ENCODE measurements at places on chromosomes 1 and 21.

DNA sequence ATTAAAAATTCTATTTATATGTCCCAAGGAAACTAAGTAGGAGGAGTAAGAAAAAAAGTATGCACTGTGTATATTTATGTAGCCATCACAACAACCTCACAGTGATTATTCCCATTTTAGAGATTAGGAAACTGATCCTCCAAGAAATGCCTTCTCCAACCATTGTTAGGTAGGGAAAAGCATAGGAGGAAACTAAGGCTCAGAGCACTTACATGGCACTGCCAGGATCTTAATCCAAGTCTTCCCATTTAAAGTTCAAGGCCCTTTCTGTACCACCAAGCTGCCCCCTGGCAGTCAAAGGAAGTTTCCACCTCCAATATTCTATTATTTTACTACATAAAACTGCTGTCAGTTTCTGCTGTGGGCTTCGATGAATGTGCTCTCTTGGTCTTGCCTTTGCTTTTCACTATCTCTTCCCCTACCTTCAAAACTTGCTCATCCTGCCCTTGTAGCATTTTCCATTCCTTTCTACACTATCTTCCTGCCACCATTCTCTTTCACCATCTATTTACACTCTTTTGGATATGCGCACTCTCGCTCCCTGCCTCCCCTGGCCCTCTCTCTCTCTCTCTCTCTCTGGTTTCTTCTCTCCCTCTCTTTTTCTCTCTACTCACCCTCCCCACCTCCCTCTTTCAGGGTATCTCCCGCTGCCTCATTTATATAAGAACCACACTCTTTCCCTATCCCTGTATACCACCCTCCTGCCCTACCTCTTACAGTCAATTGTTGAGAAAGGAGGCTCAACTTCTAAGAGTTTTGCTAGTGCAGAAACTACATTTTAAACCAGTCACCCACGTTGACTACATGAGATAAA lies 34.0 kb downstream of the PUM1 start:
- DNase-seq = no peak

DNA sequence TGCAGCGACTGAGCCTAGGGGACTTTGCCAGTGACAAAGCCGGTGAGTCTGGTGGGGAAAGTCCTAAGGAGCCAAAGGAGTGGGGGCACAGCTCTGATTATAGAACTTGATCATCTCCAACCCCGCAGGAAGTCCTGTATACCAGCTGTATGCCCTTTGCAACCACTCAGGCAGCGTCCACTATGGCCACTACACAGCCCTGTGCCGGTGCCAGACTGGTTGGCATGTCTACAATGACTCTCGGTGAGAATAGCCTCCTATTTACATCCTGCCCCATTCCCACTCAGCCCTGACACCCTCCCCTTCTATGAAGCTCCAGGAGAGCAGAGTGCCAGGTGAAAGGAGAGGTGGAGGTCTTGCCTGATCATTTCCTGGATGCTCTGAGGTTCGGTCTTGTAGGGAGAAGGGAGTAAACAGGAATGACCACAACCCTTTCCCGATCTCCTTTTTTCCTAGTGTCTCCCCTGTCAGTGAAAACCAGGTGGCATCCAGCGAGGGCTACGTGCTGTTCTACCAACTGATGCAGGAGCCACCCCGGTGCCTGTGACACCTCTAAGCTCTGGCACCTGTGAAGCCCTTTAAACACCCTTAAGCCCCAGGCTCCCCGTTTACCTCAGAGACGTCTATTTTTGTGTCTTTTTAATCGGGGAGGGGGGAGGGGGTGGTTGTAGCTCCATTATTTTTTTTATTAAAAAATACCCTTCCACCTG lies 1.2 kb upstream of the PPOX start:
- DNase-seq = no peak

GRCh38 chr1:107184888-107185287 lies 44.0 kb downstream of the NTNG1 start:
- no peak for DNase-seq

DNA sequence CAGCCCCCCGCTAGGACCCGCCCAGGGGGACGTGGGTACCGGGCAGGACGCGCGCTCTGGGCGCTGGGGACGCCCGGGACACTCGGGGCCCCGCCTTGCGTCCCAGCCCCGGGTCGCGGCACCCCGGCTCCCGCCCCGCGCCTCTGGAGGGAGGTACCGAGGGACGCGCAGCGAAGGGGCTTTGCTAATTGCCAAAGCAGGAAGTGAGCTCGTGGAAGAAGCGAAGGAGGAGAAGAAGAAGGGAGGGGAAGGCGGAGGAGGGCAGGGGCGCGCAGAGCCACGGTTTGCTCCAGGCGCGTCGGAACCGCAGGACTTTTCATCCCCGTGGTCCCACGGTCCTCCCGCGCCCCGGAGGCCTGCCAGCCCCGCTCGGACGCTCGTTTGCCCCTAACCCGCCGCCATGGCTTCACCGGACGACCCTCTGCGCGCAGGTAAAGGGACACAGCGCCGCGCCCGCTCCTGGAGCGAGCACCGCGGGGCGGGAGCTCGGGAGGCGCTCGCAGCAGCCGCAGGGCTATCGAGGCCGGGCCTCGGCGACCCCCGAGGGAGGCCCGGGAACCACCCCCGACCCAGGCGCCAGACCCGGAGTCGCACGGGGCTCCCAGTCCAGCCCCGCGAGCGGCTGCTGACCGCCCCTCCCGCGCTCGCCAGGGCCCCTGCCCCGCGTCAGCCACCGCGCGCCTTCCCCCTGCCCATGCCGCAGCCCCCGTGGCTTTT lies 1.3 kb downstream of the EDARADD start:
- DNase-seq = no peak

- no peak for DNase-seq
Observed at GRCh38 chr1:183970516-183971300, 66.8 kb downstream of the COLGALT2 start.

DNA sequence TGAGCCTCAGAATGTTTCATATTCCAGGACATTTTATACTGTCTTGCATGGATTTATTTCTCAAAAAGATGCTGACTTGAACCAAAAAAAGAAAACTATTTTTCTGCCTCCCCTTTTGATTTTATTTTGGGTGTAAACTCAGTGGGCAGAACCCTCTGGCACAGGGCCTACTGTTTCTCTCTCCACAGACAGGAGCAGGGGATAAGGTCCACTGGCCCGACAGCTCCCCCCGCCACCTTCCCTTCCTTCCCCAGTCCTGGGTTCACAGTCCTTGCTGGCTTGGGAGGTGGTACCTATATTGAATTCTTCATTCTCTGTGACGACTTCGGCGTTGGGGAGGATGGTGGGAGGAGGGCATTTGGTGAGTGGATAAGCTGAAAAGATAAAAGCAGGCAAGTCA lies 114.3 kb downstream of the ZSCAN20 start:
- no peak for DNase-seq

GRCh38 chr1:30942326-30942963 lies 33.9 kb upstream of the SDC3 start:
- DNase-seq = no peak

- DNase-seq = no peak
Observed at GRCh38 chr1:6505367-6506209, 14.1 kb upstream of the PLEKHG5 start.

DNA sequence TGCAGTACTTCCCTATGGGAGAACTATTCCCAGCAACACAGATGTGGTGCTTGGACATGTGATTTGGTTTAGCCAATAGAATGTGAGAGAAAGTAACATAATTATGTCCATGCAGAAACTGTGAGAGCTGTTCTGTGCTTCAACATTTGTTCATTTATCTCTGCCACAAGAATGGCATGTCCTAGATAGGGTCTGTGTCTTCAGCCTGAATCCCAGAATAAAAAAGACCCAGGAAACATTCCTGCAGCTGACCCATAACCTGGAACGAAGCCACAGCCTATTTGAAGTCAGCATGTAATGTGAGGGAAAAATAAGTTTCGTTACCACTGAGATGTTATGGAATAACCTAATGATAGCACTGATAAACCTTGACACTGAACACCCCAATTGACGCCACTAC lies 552.0 kb upstream of the USP24 start:
- no peak for DNase-seq

DNA sequence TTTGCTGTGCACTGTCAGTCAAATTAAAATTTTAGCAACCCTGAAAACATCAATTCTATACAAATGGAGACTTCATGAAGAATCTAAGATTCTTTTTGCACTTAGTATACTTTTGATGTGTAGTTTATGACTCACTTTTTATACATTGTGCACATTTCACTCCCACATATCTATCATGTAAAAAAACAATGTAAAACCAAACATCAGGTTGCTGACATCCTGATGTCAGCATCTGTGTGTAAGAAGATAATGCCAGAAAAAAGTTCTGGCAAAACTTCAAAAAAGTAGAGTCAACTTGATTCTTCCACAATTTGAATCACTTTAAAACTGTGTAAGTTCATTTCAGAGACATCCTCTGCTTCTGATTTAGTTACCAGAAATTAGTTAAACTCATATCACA lies 115.7 kb downstream of the CENPF start:
- no peak for DNase-seq

DNA sequence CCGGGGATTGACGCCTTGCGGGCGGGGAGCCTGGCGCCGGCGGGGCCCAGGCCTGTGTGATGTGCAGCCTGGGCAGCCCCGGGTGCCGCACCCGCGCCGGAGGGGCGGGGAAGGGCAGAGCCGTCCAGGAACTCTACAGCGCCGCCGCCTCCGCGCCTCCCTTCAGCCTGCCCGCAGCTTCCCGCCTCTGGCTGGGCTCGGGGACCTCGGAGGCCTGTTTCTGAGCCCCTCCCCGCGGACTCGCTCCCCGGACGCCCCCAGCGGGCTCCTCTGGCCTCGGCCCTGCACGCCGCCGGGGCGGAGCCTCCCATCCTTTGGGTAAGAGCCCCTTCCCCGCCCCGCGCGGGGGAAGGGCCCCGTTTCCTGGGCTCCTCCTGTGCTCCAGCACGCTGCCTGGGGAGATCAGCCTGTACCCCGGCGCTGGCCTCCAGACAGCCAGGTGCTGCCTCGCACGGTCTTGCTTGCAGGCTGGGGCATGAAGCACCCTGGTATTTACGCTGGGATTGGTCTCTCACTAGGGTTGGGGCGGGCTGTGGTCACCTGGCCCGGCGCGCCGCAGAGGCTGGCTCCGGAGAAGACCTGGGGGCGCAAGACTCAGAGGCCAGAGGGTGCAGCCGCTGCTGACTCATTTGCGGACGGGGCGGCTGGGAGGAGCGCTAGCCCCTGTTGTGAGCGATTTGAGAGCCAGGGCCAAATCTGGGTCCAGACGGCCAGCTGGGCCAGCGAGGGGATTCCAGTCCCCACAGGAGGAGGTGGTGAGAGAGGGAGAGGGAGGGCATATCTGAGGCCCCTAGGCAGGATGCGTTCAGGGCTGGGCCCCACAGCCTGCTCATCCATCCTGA lies 5.7 kb upstream of the ACOT11 start:
- DNase-seq = peak; percentile 16

- no peak for DNase-seq
Observed at GRCh38 chr21:38988509-38989378, 183.0 kb downstream of the ETS2 start.

GRCh38 chr1:18970762-18971161 lies 14.3 kb upstream of the IFFO2 start:
- DNase-seq = no peak

- DNase-seq = no peak
Observed at GRCh38 chr1:55870106-55870505, 654.9 kb upstream of the USP24 start.
